ENCODE measurements at places on chromosomes 16 and 17. TPM values are rescaled to one million over a fixed set of nuclear protein-coding genes. Genes with fewer than 3 reads are reported as not detected.

CYB5D1 gene
- 17.6 TPM for total RNA-seq

PRR35 gene
- total RNA-seq = not detected

DNA sequence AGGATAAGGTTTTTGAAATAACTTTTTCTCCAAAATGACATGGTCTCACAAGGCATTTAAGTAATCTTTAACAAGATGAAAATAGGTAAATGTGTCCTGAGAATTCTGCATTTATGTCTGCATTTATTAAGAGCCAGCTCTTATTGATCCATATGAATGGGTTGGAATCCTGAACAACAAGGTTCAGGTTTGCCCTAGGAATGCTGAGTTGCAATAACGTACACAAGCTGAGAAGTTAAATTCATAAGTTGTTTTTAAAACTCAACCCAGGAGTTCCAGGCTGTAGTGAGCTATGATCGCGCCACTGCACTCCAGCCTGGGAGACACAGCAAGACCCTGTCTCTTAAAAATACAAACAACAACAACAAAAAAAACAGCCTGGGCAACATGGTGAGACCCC, 28.1 kb downstream of the GLG1 start:
- H3K36me3 ChIP-seq = no peaks in the 10 kb centered on the region
- H3K4me1 ChIP-seq = no peaks in the 10 kb centered on the region
- H3K27ac ChIP-seq = no peak overlapping the region
- H3K27me3 ChIP-seq = no peaks in the 10 kb centered on the region
- DNase-seq = no peak

GRCh38 chr17:69696650-69697049, 282.2 kb downstream of the MAP2K6 start:
- H3K27me3 ChIP-seq = no peaks in the 10 kb centered on the region
- H3K27ac ChIP-seq = no peak overlapping the region
- no peaks in the 10 kb centered on the region for H3K36me3 ChIP-seq
- H3K4me1 ChIP-seq = no peaks in the 10 kb centered on the region
- DNase-seq = no peak
- no peak overlapping the region for H3K4me3 ChIP-seq

- DNase-seq = no peak
- H3K36me3 ChIP-seq = no peaks in the 10 kb centered on the region
- no peaks in the 10 kb centered on the region for H3K27me3 ChIP-seq
- no peaks in the 10 kb centered on the region for H3K4me1 ChIP-seq
Measured at GRCh38 chr16:9867176-9867575, 315.1 kb downstream of the GRIN2A start.
